Glomerular endothelial cell (primary cell): ENCODE measurements at places on chromosomes 7 and 10.

DNA sequence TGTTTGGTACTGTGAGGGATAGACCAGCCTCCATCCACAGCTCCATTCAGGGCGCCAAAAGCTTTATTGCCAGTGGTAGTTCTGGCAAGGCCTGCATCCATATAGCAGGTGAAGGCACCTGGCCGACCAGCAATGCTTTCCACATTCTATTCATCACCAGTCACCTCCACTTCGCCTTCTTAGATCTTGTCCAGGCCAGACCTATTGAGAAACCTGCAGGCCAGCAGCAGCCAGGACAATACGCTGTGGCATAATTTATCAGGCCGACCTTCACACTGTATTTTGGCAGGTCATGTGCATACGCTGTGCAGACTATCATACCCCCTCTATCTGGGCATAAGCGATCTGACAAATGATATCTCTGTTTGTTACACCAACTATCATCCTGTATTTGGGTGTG is 15.2 kb upstream of the KNDC1 start:
- no peak for DNase-seq

GRCh38 chr10:118256825-118257570 is 85.1 kb downstream of the FAM204A start:
- no peak for DNase-seq

DNA sequence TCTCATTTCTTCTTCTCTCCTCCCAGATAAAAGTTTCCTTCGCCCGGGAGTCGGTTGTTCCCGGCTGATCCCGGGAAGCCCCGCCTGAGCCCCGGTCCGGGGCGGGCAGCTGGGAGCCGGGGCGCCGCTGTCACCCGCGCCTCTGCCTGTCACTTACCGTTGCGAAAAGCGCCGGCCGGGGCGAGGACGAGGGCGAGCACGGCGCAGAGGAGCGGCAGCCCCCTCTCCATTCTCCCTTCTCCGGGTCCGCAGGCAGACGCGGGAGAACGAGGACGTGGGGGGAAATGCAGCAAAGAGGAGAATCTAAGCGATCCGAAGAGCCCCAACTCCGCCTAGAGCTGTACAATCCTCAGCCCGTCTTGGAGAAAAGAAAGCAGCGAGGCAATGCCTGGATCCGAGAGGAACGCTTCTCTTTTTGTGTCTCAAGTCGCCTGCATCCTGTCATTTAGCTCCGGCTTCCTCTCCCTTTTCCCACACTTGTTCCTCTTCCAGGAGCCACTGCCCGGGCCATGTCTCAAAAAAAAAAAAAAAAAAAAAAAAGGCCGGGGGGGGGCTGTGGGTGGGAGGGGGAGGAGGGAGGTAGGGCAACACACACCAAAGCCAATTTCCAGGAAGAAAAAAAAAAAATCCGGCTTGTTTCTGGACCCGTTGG is at the start of gene NRP1:
TSS of gene NRP1 (minus strand) at position 515 of the 652 bp plus-strand sequence. CDS start at position 230, 285 bp downstream.
- no peak for DNase-seq

GRCh38 chr7:108454674-108455550 is 1.3 kb downstream of the NRCAM start:
- no peak for DNase-seq

- DNase-seq = no peak
These were observed 9.3 kb downstream of the TMEM248 start for GRCh38 chr7:66930341-66930740.

GRCh38 chr7:92750447-92750839 is 85.9 kb downstream of the CDK6 start:
- DNase-seq = no peak

- no peak for DNase-seq
These were observed 191.5 kb downstream of the FOXP2 start for GRCh38 chr7:114606100-114606499.

GRCh38 chr7:31553661-31554081 is 39.8 kb downstream of the ITPRID1 start:
- no peak for DNase-seq

GRCh38 chr7:24981171-24981951 is 1.4 kb upstream of the OSBPL3 start:
- no peak for DNase-seq

GRCh38 chr7:55081068-55081467 is 62.3 kb downstream of the EGFR start:
- DNase-seq = no peak

- DNase-seq = no peak
These were observed 569 bp downstream of the CAV1 start for GRCh38 chr7:116525298-116525912.

DNA sequence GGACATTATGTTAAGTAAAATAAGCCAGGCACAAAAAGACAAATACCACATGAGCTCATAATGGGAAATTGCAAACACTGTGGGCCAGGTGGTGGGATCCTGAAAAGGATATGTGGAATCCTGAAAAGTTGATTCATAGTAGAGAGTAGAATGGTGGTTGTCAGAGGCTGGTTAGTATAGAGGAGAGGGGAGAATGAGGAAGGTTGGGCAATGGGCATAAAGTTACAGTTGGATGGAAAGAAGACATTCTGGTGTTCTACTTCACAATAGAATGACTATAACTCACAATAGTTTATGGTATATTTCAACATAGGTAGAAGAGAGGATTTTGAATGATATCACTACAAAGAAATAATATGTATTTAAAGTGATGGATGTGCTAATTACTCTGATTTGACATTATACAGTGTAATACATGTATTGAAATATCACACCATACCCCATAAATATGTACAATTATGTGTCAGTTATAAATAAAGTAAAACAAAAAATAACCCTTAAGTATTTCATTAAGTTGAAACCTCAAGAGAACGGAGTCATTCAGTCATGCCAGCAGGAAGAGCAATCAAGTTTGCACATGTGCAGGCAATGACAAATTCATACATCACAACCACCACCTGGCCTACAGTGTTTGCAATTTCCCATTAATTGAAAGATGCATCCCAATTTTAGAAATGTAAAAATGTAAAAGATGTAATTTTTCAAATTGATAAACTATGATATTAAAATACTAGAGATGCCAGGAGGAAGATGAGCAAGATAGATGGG is 156.7 kb downstream of the MAGI2 start:
- no peak for DNase-seq

DNA sequence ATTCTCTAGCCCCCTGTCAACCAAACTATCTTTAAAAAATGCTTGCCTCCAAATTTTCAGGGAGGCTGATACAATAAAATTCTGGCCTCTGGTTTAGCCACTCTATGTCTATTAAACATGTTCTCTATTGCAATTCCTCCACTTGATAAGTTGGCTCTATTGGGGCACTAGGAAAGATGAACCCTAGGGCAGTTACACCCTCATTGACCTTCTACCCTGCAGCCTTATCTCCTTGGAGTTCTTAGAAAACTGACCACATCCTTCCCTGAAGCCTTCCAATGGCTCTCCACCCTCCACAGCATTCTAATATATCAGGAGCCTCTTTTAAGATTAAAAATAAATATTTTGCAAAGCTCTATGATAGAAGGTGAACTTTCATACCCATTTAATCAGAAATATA is 30.6 kb downstream of the SVOPL start:
- no peak for DNase-seq

- DNase-seq = no peak
These were observed 17.6 kb downstream of the ZDHHC6 start for GRCh38 chr10:112429147-112429546.

- DNase-seq = no peak
These were observed 95.5 kb downstream of the CTBP2 start for GRCh38 chr10:125064681-125065492.

GRCh38 chr10:98269435-98269912 is 1.5 kb upstream of the LOXL4 start:
- no peak for DNase-seq

DNA sequence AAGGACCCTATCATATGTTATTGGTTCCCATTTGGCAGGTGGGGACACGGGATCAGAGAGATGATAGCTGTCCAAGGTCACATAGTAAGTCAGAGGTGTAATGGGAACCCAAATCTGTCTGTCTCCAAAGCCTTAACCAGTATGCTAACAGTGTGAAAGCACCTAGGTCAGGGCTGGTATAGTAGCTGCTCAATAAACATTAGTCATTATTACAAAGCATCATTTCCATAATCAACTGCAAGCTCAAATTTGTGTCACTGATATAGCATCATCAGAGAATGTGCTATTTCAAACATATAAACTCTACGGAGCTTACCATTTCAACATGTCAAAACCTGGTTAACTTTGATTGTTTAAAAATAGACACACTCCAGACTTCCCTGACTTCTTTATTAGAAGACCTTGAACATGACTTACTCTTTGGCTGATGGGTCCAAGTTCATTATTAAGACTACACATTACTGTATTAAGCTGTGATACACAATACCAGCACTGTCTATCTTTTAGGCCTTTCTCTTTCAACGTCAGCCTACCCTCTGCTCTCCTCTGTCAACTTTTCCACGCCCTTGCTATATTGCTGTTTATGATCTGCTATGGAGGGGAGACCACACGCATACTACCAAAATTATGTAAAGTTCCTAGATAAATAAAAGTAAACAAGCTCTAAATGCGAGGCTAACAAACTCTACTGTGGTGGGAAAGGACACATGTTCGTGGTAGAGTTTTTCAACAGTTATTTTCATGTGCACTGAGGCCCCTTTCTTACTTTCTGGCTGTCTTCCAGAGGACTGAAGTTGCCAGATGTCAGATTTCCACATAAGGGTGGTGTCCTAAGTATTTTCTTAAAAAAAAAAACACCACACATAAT is 33.6 kb downstream of the DNMBP start:
- no peak for DNase-seq

GRCh38 chr7:7969306-7970236 is 975 bp downstream of the GLCCI1 start:
- no peak for DNase-seq

DNA sequence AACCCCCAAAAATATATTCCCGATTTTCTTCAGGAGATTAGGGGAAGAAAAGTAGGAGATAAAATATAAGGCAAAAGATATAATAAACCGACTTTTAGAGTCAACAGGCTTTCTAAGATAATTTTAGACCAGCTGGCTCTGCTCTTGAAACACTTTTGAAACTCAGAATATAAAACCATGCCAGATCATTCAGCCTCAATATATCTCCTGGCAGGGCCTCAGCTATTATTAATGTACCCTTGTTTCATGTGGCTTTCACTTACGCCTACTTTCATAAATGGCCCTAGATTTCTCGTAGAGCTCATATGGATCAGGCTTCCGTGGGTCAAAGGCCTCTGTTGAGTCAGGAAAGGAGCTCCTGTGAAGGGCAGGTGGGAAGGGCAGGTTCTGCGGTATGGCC is 396.0 kb downstream of the PHTF2 start:
- DNase-seq = no peak

- no peak for DNase-seq
These were observed 110.0 kb downstream of the RELN start for GRCh38 chr7:103879411-103879810.

DNA sequence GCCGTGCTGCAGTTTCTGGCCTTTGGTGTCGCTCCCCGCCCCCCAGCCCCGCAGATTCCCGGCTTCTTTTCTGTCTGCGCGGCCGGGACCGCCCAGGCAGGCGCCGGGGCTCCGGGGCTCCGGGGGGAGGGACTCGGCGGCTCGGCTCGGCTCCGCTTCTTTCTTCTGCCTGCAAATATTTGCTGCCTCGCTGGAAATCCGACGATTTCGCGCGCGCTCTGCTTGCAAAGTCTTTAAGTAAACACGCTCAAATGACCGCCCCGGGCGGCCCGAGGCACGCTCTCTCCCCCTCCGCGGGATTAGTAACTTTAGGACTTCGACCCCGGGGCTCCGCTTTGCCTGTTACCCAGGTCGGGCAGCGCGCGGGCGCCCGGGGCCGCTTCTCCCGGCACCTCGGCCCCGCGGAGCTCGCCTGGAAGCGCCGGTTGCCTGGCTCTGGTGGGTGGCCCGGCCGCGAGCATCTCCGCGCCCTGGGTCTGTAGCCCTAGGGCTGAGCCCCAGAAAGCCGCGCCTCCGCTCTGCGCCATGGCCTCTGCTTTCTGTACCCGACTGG is 3.9 kb upstream of the GATA3 start:
- no peak for DNase-seq

DNA sequence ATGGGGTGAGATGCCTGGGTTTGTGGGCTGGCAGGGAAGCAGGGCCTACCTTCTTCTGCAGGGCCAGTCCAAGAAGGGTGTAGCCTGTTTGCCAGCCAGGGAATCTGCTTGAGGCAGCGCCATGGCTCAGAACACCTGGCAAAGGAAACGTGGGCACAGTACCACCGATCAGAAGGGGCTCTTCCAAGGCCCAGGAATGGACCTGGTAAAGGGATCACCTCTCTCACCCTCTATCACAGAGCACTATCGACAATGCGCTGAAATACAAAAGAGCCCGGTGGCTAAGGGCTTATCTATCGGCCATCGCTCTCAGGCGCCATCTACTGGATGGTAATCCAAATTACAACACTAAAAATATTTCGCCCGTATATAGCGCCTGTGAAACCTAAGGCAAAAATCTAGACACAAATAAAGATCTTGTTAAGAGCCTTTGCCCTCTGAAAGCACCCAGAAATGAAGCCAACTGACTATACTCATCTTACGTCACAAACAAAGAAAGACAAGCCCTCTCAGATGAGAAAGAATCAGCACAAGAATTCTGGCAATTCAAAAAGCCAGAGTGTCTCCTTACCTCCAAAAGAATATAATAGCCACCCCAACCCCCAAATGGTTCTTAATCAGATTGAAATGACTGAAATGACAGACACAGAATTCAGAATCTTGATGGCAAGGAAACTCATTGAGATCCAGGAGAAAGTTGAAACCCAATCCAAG is 217.8 kb upstream of the HPS1 start:
- DNase-seq = no peak

DNA sequence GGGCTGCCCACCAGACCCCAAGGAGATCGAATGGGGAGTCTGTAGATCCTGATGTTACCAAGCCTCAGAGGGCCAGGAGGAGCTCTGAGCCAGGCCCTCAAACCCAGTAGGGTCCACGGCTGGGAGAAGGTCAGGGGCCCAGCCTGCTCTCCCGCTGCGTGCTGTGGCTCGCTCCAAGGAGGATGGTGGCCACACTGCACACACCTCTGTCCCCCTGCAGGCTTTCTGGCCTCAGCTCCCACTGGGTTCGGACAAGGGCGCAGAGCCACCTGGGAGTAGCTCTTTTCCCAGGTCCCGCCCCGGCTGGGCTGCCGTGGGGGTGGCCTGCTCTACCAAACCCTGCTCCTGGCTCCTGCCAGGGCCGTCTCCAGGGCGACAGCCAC is 175.8 kb downstream of the ZNF248 start:
- DNase-seq = no peak

- DNase-seq = no peak
These were observed 124.1 kb upstream of the EFCAB10 start for GRCh38 chr7:105705427-105705826.

GRCh38 chr7:50211130-50212015 is 93.1 kb upstream of the IKZF1 start:
- DNase-seq = no peak

DNA sequence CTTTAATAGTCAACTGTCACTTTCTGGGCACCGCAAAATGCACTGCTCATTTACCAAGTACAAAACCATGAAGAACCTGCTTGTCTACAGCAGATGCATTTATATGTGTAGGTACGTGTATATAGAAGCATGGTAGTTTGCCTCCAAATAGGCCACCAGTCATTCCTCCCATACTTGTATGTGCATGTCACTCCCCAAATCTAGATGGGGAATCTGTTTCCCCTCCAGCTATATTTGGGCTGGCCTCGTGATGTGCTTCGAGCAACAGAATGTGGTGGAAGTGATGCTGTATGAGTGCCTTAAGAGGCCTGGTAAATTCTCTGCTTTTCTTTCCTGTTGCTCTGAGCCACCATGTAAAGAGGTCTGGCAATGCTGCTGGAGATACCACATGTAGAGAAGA is 47.1 kb downstream of the PSMC2 start:
- no peak for DNase-seq

GRCh38 chr10:103969436-103969835 is 2.5 kb downstream of the SLK start:
- no peak for DNase-seq
